ENCODE measurements at places on chromosomes 1 and 21.

GRCh38 chr1:66930823-66931174, 6.0 kb downstream of the MIER1 start:
- DNase-seq: no peak

- DNase-seq: no peak
Observed at GRCh38 chr1:107741242-107741641, 223.7 kb downstream of the VAV3 start.

GRCh38 chr1:237679687-237680086, 211.0 kb downstream of the ZP4 start:
- DNase-seq: no peak

GRCh38 chr1:174028495-174028894, 6.3 kb upstream of the RC3H1 start:
- DNase-seq: no peak

DNA sequence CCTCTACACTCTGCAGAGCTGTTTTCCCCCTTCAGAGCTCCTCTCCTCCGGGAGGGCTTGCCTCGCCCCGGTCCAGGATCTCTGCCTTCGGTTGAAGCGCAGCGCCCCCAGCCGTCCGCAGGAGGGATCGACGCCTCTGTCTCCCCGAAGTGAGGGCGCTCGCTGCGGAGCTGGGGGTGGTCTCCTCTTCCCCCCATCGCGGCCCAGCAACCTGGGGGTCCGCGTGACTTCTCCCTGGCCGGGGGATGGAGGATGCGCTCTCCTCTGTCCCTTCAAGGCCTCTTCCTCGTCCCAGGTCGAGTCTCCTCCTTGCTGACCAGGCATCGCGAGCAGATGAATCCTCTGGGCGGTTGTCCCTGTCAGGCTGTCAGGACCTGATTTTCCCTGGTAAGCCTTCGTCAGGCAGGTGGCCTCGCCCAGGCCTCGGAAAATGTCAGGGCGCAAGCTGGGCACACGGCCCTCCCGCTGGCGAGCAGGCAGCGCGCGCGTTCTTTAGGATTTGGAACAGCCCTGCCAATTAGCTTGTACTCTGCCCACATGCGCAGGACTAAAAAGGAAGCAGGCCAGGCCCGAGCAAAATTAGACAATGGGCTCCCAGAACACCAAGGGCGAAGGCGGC, 90.5 kb downstream of the EDEM3 start:
- peak; percentile 8 for DNase-seq

GRCh38 chr21:35561116-35561515, 499.2 kb downstream of the SETD4 start:
- no peak for DNase-seq

All from AG09309 (cell line).